Activated CD8-positive, alpha-beta memory T cell treated with anti-CD3 and anti-CD28 coated beads for 1 hour (primary cell): ENCODE measurements at places on chromosomes 11 and 22.

- no peak for DNase-seq
Measured at GRCh38 chr11:80860632-80861031, 1419.8 kb upstream of the TENM4 start.

DNA sequence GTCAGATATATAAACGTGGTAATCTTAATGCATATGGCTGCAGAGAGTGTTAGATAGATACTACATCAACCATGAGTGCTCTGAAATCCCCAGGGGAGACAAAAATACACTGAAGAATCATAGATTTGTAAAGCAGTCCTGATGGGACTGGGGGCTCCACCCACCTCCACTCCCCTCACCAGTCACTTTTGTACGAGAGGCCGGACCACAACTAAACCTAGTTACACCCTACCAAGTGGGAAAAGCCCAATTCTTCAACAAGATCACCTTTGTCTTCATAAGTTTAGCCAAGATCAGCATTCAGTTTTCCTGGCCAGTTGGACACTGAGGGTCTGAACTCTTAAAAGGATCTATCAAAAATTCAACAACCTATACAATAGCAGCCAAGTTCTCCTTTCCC, 1.5 kb downstream of the SF1 start:
- no peak for DNase-seq

DNA sequence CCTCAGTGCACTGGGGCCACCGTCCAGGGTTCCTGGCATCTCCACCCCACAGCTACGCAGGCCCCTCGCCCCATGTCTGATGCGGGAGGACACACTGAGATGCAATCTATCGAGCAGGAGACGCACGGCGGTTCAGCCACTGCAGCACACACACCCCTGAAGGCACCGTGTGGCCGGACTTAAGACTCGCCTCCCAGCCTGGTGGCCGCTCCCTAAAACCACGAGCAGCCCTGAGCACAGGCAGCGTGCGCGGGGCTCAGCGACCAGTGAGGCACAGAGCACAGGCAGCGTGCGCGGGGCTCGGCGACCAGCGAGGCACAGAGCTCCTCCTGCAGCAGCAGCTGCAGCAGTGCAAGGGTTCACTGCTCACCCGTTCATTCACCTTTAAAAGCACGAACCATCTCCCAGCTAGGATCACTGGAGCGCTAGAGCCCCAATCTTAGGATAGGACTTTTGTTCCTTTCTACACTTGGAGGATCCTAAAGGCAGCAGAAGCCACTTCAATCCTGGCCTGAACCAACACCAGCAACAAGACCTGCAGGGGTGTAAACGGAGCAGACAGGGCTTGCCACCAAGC, 31.4 kb downstream of the TOLLIP start:
- no peak for DNase-seq

DNA sequence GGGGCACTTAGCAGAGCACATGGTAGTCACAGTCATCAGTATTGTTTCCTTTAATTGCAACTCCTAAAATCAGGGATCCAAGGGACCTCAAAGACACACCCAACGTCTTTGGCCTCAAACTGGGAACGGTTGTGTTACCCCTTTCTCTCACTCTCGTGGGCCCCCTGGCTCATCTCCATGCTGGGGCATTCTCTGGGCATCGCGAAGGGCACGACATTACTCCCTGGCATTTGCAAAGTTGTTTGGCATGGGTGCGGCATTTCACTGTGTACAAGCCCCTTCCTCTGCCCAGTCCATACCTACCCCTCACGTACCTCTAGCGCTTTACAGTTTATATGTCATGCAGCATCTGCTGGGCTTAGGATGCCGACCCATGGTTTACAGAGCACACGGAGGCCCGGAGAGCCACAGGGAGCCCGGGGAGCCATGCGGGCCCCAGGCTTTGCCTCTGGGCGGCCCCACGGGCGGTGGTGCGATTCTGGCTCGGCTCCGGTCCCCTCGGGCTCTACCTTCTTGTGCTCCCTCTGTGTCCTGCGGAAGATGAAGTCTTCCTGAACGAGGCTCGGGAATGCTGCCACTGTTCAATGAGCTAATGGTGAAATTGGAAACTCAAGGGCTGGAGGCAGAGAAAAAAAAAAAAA, 21.9 kb upstream of the CACNG2 start:
- no peak for DNase-seq

GRCh38 chr22:39244496-39245129, at the start of gene PDGFB:
TSS of gene PDGFB (minus strand) at chr22:39244982. CDS start at chr22:39243963, 1,019 bp downstream.
- no peak for DNase-seq

- DNase-seq: no peak
Measured at GRCh38 chr22:40330615-40331014, 15.7 kb upstream of the ADSL start.
